ENCODE measurements at places on chromosomes 3 and 15.

DNA sequence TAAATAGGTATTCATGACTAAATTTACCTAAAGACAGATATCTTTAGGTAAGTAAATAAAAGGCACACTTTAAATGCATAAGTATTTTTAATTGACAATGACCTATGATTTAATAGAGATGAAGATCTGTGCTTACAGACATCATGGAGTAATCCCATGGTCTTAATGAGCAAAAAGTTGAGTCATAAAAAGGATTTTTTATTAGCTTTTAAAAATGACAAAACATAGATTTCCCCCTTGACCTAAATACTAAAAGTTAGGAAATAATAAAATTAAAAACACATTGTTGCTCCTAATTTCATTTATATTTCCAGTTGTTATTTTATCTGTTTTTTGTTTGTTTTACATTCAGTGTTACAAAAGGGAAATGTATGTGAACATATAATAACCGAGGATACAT is 1005.7 kb downstream of the ROBO1 start:
- no peak for DNase-seq

- peak; percentile 90 for DNase-seq
These were observed at the start of gene TRPM7 for GRCh38 chr15:50686469-50687301. TRPM7 (minus strand) TSS chr15:50686797; CDS start chr15:50686533, 264 bp downstream.

DNA sequence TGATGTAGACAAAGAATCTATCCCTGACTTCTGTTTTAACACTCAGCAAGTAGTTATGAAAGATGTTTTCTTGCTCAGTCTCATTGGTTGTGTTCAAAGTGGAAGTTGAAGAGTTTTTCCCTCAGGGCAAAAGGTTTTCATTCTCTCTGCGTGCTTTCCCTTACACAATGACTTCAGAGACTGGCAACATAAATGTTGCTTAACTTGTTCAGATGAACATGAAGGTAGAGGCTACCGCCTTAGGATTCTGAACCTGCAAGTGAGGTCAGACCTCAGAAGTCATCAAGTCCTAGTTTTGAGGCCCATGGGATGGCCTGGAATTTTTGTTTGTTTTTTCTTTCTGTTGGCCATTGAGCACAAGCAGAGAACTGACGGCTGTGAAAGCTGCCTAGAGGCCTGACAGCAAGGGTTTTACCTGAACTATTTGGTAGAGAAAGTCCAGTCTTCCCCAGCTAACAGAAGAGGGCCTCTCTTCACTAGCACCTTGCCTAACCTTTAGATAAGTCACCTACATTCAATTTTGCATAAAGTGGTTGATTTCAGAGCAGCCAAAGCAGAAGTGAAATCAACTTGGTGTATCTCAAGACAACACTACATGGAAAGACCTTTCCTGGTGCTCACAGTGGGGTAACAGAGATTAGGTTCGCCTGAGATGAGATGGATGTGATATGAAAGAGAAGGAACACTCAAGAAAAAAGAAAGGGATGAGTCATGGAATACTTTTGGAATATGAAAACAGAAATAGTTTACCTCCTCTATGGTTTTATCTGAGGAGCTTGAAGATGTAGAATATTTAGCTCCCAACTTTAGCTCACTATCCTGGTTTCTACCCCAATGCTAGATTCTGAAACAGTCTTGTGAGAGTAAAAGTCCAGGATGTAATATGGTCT is 53.6 kb upstream of the AP4E1 start:
- DNase-seq = no peak

GRCh38 chr3:105674437-105675065 is 194.3 kb downstream of the CBLB start:
- DNase-seq = no peak

- no peak for DNase-seq
These were observed 137.6 kb upstream of the TLE3 start for GRCh38 chr15:70235347-70235746.

DNA sequence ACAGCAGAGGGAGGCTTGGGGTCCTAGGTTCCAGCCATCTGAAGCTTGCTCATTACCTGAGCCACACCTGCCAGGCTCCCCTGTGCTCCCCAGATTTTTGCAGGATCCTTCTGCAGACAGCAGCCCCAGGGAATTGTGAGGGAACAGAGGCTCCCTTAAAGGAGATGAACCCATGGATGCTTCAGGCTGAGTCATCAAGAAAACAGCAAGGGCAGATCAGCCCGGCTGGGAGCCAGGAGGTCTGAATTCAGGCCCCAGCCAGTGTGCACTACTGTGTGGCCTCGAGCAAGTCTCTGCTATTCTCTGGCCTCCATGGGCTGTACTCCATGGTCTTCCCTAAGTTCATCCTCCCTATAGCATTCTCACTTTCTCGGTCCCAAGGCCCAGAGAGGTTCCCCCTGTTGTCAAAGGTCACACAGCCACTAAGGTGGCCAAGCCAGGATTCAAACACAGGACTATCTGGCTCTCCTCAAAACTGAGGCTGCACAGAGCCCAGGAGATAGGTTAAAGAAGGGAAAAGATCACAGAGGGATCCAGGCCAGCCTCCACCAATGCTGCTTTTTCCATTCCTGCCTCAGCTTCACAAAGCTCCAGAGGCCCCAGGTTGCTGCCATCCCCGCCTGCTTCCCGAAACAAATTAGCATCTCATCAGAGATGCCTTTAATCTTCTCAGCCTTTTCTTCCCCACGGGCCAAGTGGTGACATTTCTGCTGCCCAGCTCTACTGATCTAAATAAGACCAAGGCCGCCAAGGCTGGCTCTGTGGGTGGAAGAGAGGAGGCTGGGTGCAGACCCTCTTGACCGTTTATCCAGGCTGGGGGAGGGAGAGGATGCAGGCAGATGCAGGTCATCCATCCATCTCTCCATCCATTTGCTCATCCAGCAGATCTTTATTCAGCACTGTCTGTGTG is 21.2 kb upstream of the GRIP2 start:
- DNase-seq = no peak

DNA sequence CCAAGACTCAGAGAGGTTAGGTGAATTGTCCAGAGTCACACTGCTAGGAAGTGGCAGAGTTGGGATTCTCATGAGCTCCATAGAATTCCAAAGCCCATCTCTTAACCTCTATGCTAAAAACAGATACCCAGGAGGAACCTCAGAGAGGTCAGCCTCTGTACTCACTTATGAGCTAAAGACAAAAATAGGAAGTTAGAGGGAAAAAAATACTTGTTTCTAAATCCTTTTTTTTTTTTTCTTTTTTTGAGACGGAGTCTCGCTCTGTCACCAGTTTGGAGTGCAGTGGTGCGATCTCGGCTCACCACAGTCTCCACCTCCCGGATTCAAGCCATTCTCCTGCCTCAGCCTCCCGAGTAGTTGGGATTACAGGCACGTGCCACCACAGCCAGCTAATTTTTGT is 31.4 kb downstream of the FSD2 start:
- no peak for DNase-seq

- DNase-seq = no peak
These were observed 76.2 kb downstream of the CCK start for GRCh38 chr3:42189736-42190135.

- no peak for DNase-seq
These were observed 13.7 kb downstream of the SHF start for GRCh38 chr15:45174069-45174468.

GRCh38 chr3:107421170-107421792 is 44.0 kb downstream of the CCDC54 start:
- peak; percentile 88 for DNase-seq

GRCh38 chr3:17678116-17678741 is 64.2 kb downstream of the TBC1D5 start:
- DNase-seq = no peak

- no peak for DNase-seq
These were observed 427.1 kb upstream of the C2CD4B start for GRCh38 chr15:62591842-62592838.

DNA sequence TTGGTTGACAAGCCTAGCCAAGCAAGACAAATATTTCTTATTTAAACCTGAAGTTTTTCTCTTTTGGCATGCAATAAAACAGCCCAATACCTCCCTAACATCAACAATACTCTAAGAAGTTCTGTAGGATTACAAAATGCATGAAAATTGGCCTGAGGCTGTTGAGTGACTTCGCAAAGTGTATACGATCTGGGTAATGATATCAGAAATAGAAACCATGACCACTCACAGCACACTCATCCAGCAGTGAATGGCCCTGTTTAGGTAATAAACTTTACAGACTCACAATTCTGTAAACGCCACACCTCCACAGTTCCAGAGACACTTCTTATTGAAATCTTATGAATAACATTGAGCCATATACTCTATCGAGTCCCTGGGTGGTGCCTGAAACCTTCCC is 83.0 kb upstream of the NAALADL2 start:
- DNase-seq = no peak

DNA sequence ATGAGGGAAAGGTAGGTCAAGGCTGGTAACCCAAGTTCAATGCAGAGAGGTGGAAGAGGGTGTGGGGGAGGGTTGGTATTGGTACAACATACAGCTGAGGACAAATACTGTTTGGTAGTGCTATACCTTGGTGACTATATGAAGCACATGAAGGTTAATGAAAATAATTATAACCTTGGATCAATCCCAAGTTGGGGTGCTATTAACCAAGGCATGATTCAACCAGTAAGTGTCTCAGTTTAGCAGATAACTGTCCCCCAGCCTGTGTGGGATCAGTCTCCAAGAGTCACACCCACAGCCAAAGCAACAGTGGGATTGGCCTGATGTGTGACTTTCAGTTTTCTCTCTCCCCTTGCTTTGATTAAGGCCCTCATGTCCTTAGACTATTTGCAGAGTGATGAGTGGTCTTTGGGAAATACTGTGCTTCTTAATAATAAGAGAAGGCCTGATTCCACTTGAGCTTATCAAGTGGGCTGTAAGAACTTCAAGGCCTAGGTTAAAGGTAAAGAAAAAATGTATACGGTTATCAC is 80.8 kb downstream of the EOMES start:
- no peak for DNase-seq

DNA sequence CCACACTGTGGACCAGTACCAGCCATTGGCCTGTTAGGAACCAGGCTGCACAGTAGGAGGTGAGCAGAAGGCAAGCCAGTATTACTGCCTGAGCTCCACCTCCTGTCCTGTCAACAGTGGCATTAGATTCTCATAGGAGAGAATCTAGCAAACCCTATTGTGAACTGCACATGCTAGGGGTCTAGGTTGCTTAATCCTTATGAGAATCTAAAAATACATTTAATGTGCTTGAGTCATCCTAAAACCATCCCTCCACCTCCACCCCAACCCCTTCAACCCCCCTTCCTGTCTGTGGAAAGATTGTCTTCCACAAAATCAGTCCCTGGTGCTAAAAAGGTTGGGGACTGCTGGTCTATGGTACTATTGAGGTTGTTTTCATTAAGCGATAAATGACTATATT is 49.3 kb upstream of the KCNAB1 start:
- no peak for DNase-seq

- DNase-seq = no peak
These were observed 98.1 kb downstream of the ZPLD1 start for GRCh38 chr3:102532901-102533300.

DNA sequence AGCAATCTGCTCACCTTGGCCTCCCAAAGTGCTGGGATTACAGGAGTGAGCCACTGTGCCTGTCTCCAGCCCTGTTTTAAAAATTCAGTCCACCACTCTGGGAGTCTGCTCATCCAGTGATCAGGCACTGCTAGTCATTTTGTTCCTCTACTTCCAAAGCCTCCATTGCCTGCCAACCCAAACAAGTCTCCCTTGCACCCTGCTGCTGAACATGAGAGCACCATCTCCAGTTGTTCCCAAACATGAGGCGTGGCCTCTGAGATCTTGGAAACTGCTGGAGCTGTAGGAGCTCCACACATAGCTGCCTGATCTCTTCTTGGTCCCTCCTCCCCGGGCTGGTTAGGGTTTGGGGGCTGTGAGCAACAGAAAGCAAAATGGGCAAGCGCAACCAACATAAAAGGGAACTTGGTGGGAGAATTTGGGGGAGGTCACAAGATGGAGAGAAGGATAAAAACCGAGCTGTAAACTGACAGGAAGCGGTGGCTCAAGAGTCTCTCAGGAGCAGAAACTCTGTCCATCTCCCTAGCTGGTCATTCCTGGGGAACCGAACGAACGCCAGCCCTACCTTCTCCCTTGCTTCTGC is 49.6 kb upstream of the TLE3 start:
- DNase-seq = no peak

GRCh38 chr3:113585228-113585627 is 52.9 kb downstream of the SIDT1 start:
- DNase-seq = no peak

DNA sequence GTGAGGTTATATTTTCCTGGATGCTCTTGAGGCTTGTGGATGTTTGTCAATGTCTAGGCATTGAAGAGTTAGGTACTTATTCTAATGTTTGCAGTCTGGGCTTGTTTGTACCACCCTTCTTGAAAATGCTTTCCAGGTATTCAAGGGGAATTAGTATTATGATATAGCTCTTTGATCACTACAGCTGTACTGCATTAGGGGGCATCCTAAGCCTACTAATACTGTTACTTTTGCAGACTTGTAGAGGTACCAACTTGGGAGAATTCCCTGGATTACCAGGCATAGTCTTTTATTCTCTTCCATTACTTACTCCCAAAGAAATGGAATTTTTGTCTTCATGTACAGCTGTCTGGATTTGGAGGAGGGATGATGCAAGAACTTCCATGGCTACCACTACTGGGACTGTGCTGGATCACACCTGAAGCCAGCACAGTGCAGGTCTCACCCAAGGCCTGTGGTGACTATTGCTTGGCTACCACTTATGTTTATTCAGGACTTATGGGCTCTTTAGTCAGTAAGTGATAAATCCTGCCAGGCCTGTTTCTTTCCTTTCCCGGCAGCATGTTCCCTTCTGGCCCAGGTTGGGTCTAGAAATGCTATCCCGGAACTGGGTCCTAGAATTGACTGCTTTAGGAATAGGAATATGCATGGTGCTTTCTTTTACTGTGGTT is 402.9 kb downstream of the IL20RB start:
- no peak for DNase-seq

DNA sequence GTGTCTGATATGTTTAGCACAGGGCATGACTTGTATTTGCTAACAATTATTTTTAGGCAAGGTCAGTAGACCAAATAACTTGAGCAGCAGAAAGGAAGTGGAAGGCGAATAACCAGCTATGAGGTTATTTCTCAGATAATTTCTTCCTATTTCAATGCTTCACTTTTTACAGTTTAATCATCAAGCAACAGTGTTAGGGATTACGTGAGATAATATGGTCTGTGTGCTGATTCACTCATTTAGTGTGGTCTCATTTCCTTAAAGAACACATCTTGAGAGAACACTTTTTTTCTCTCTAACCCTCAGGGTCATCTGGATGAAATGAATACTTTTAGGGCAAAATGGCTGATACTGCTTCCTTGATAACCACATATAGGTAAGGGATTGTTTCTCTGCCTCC is 126.0 kb upstream of the CCNL1 start:
- DNase-seq = no peak

GRCh38 chr15:71385457-71385856 is 270.2 kb downstream of the THSD4 start:
- DNase-seq = no peak

DNA sequence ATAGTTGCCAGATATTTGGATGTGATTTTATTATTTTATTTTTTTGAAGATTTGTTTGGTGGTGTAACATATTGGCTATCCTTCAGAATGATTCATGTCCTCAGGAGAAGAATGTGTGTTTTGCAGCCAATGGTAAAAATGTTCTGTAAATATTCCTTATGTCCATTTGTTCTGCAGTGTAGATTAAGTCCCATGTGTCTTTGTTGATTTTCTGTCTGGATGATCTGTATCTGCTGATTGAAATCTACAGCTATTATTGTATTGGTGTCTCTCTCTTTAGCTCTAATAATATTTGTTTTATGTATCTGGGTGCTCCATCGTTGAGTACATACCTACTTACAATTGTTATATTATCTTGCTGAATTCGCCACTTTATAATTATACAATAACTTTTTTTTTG is 1641.7 kb downstream of the OTOL1 start:
- DNase-seq = no peak

GRCh38 chr3:126753191-126754160 is 49.4 kb downstream of the CHCHD6 start:
- DNase-seq = no peak

GRCh38 chr3:187212196-187212545 is 14.9 kb downstream of the RTP1 start:
- DNase-seq = no peak
